CD4-positive, alpha-beta memory T cell (primary cell): ENCODE measurements at places on chromosomes 13 and 19. TPM values are rescaled to one million over a fixed set of nuclear protein-coding genes. Genes with fewer than 3 reads are reported as not detected.

The RNASEH2A gene
- 23.5 TPM for polyA plus RNA-seq

DNA sequence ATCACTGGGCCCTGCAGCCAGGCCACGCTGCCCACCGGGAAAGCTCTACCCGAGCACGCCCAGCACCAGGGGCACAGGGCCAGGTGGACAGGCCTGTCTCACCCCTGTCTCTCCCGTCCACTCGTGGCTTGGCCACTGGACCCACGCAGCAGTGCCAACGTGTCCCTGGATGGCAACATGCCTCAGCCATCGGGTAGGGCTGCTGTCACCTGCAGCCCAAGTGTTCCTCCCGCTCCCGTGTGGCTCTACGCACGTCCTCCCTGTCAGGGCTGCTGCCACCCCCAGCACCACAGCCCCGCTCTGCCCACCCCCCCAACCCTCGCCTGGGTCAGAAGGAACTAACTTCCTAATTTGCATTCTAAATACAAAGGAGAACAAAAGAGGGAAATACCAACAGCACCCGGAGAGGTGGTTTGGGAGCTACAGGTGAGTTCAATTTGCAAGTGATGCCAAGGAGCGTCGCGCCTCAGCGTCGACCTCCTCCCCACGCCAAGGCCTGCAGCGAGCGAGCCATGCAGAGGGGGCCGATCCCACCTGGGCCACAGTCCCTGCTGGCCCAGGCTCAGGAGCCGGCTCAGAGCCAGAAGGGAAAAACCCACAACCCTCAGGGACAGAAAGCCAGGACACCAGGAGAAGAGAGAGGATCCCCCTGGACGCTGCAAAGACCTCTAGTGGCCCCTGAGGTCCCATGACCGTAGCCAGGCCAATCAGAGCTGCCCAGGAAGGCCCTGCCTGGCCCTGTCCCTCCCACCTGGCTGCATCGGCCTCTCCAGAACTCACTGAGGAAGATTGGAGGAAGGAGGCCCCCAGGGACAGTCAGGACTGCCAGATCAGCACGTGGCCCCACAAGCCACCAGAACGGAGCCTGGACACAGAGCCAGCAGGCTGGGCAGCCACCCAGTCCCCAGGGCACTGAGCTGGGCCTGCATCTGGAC lies 128.4 kb upstream of the SPACA7 start:
- H3K4me3 ChIP-seq = no peak overlapping the region
- no peak overlapping the region for H3K27ac ChIP-seq
- no peaks in the 10 kb centered on the region for H3K4me1 ChIP-seq
- H3K27me3 ChIP-seq = no peaks in the 10 kb centered on the region

- H3K27me3 ChIP-seq = peaks cover 29% of the 10 kb centered on the region
- no peak within 1 kb of the TSS for H3K4me3 ChIP-seq
- DNase-seq = no peak
- peaks cover 28% of the 10 kb centered on the region for H3K4me1 ChIP-seq
These were observed at the start of gene DLL3 for GRCh38 chr19:39498798-39499642. TSS of gene DLL3 (plus strand) at chr19:39498947. CDS start at chr19:39498975, 28 bp downstream.

DNA sequence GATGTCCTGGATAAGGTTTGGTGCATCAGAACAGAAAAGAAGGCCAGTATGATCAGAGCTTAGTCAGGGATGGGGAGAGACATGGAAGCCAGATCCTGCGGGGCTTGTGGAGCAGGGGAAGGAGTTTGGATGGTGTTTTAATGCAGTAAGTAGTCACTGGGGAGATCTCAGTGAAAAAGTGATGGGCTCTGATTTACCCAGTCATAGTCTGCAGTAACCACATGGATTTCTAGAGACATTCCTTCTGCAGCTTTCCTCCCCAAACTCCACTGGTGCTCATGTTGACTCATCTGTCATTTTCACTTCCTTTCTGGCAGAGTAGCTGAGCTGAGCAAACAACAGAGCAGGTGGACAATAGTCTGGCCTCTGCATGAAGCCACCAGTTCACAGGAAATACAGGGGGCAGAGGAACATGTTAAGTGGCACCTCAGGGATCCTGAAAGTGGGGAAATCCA lies 144.1 kb downstream of the DPF1 start:
- no peak for DNase-seq
- H3K4me1 ChIP-seq = no peaks in the 10 kb centered on the region
- H3K27ac ChIP-seq = no peak overlapping the region
- H3K36me3 ChIP-seq = no peaks in the 10 kb centered on the region

DNA sequence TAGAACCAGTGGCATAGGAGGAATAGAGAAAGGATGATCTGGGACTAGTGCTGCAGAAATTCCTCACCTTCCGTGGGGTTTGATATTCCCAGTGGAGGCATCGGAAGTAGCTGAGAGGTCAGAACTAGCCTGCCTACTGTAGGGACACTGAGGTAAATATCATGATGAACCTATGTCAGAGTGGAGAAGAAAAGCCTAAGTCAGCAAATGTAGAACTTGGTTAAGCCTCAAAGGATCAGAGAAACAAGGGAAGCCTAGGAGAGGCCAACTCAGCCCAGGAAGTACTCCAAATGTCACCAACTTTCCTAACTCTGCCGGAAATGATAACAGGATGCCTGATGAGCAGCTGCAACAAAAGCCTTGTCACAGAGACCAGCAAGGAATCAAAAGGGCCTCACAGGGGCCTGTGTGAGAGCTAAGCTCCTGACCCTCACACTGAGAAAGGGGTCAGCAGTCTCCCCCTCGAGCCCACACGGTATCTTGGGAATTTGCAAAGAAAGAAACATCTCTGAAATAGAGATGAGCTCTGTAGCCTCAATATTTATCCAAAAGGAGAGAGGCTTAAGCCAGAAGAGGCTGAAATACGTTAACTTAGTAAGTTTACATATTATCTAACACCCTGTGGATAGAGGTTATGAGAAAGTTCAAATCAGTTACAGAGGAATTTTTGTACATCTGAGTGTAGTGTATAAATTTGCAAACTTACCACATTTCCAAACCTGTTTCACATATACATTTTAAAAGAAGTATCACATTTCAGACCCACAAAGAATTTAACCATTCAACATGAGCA lies 1064.3 kb downstream of the DIAPH3 start:
- H3K4me3 ChIP-seq = no peak overlapping the region
- DNase-seq = no peak
- no peaks in the 10 kb centered on the region for H3K27me3 ChIP-seq
- no peaks in the 10 kb centered on the region for H3K36me3 ChIP-seq
- no peak overlapping the region for H3K27ac ChIP-seq
- no peaks in the 10 kb centered on the region for H3K4me1 ChIP-seq

The ELANE gene
- not detected for polyA plus RNA-seq

The B3GNT3 gene
- 0.34 TPM for polyA plus RNA-seq

The CYP2A6 gene
- not detected for polyA plus RNA-seq

DNA sequence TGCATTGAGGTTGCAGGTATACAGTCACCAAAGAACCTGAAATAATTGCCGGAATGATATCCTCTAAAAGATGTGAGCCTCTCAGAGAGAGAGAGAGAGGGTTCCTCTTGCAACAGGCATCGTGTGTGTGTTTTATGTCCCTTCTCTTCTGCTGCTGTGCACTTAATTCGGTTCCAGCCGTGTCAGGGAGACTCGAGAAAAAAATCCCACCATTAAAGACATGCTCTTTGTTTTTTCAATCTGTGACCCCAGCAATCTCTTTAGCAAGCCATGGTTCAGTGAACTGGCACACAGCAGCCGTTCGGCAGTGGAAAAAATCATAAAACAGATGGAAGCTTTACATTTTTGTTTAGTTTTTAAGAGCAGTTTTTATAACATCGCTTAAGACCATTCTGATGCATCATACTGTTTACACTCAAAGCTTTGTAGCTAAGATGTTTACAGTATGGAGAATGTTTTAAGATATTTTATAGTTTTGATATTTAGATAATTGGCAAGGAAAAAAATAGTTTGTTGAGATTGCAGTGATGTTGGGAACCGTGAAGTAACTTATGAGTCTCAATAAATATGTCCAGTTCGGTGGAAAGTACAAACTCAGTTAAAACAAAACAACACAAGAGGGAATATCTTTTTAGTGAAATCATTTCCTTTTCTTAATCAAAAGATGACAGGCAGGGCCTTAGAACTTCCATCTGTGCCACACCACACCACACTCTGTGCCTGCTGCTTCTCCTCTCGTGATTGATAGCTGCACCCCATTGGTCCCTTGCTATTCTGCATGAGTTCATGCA lies 31.2 kb upstream of the ZNF536 start:
- no peak for DNase-seq
- no peaks in the 10 kb centered on the region for H3K27me3 ChIP-seq
- H3K4me1 ChIP-seq = no peaks in the 10 kb centered on the region
- H3K36me3 ChIP-seq = no peaks in the 10 kb centered on the region

The FOXO1 gene
- 72.3 TPM for polyA plus RNA-seq
